ENCODE measurements at places on chromosomes 12 and 14.

DNA sequence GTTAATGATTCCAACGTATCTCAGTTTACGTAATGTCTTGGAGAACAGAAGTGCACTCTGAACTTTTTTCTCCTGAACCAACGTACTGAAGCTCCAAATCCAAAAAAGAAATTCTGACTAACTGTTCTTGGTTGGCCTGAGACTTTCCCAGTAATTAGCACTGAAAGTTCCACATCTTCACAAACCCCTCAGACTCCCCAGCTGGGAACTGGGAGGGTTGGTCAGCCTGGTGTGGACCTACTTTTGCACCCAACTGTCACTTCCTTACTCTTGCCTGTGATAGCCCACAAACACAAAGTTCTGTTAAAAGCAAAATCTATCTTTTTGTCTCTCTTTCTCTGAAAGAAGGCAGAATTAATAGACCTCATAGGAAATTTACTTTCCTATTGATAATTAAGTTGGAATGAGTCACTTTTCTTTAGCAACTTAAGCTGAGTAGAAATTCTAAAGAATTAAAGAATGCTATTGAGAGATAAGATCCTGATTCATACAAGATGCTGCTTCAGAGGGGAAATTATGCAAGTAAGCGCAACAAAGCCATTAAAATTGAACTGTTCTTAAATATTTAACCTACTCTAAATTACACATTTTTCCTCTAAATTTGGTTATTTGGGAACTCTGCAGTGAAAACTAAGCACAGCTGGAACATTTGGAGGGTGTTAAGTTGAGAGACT lies 155.0 kb downstream of the EPS8 start:
- DNase-seq: no peak

- no peak for DNase-seq
These were observed 22.8 kb upstream of the RPLP0 start for GRCh38 chr12:120223458-120224303.

GRCh38 chr12:45354399-45354798 lies 138.5 kb downstream of the ANO6 start:
- DNase-seq: no peak

GRCh38 chr12:4471256-4471655 lies 25.6 kb upstream of the FGF6 start:
- DNase-seq: no peak

GRCh38 chr14:77976591-77976990 lies 176.7 kb downstream of the ADCK1 start:
- DNase-seq: no peak

GRCh38 chr12:56151672-56152131 lies 685 bp upstream of the MYL6B start:
- DNase-seq: no peak

- DNase-seq: no peak
These were observed 25.9 kb upstream of the KCNA5 start for GRCh38 chr12:5017638-5018348.

DNA sequence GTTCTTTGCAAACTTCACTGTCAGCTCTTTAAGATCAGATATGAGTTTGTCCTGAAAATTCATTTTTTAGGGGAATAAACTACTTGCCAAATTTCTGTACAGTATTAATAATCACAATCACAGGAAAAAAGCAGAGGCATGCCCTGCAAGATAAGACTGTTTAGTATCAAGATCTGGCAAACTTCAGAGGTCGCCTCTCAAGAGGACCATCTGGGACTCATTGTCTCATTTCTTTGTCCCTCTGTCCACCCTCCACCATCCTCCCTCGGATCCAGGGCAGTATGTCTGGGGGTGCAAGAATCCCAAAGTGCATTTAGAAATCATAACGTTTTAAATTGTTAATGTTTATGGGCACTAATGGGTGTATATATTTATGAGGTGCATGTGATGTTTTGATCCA lies 232.4 kb upstream of the FKBP4 start:
- no peak for DNase-seq

- no peak for DNase-seq
These were observed 294.5 kb downstream of the KSR2 start for GRCh38 chr12:117674313-117674712.

DNA sequence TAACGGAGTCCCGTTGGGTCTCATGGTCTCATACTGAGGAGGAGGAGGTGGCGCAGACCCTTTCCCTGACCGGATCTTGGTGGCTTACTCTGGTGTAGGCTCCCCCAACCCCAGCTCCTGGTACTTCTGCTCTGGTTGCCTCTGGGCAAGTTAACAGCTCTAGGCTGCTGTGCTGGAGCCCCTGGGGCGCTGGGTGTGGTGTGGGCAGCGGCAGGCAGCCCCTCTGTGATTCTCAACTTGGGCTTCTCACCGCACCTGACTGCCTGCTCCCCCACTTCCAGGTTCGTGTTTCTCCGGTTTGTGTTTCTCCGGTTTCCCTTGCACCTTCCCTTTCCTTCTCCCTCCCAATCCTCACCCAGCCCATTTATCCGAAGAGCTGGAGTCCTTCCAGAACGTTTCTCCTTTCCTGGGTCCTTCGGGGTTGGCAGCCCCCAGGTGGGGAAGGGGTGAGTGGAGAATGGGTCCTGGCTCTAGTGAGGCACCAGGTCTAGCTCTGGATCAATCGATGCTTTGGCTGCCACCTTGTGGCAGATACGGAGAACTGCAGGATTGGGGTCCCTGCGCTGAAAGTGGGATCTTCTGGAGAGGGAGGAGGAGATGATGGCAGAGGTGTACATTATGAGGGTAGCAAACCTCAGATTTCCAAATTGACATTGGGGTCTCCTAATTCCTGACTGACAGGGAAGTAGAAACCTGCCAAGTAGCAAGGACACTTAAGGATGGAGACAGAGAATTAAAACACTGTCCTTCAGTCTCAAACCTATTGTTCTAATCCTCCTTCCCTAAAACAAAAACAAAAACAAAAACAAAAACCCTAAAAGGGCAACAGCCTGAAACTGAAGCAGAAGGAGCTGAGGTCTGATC lies 8.3 kb downstream of the CISTR start:
- DNase-seq: no peak

- no peak for DNase-seq
These were observed 63.2 kb downstream of the FBXO33 start for GRCh38 chr14:39369029-39369428.

GRCh38 chr12:11745113-11745512 lies 95.6 kb downstream of the ETV6 start:
- DNase-seq: no peak

DNA sequence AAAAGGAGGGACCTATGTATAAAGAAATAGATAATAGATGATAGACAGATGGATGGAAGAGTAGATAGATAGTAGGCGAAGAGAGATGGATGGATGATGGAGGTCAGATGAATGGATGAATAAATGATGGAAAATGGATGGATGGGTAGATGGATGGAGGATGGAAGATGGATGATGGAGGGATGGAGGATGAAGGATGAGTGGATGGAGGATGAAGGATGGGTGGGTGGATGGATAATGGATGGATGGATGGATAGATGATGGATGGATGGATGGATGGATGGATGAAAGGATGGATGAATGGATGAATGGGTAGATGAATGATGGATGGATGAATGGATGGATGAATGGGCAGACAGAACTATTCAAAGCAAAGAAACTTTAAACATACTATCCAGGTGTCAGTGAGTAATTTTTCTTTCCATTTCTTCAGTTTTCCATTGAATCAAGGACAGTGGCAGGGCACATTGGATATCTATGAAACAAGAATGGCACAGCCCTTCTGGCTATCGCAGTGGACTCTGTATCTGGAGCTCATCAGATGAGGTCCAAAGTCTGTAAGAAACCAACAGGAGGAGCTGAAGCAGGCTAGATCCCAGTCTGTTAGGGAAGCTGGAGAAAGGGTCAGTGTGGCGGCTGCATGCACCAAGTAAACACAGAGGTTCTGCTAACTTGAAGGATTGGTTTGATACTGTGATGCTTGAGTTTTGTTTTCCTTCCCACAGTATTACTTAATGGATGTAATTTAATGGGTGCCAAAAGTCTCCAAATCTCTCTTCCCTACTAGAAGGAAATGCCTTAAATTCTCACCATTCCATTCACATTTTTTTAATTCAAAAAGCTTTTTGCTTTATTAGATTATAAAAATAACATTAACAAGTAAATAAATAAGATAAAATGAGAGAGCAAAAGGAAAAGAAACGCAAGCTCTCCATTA lies 18.1 kb upstream of the MED13L start:
- no peak for DNase-seq

DNA sequence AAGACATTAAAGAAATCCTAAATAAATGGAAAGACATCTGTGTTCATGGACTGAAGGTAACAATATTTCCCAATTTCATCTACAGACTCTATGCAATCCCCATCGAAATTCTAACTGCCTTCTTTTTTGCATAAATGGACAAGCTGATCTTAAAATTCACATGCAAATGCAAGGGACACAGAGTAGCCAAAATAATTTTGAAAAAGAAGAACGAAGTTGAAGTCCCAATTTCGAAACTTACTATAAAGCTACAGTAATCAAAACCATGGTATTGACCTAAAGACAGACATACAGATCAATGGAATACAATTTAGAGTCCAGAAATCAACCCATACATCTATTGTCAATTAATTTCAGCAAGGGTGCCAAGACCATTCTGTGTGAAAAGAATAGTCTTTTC lies 16.4 kb upstream of the CD27 start:
- no peak for DNase-seq

DNA sequence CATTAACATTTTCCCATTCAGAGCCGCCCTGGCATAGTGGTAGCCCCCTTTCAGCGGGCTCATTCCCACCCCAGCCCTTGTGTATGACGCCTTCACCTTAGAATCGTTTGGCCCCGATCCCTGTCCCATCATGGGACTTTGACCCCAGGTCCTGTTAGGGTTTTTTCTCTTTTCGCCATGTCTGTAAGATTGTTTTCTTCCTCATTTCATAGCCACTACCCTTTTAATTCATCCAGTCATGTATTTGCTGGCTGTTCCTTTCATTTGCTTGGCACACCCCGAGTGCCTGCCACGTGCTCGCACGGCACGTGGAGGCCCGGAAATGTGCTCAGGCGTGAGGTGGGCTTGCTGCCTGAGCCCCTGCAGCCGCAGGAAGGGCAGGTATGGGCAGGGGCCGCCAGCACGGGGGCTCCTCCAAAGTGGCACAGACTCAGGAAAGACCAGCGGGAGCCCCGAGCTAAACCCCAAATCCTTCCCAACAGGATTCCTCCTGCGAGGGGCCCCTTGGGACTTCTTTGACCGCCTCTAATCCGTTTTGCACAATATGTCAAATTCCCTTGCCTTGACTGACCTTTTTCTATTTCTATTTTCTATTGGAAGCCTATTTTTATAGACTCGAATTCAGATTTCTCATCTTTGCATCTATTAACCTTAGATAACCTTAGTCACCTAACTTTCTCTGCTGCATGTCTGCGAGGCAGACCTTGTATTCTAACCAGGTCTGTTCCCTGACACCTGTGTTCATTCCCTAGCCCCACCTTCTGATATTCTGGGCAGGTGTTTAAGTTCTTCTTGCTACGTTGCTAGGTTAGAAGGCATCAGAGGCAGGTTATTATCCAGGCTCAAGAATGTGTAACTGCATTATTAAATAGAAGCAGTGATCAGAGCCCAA lies 114.8 kb downstream of the EML1 start:
- DNase-seq: no peak

GRCh38 chr12:114588061-114588460 lies 95.9 kb downstream of the TBX3 start:
- DNase-seq: no peak

DNA sequence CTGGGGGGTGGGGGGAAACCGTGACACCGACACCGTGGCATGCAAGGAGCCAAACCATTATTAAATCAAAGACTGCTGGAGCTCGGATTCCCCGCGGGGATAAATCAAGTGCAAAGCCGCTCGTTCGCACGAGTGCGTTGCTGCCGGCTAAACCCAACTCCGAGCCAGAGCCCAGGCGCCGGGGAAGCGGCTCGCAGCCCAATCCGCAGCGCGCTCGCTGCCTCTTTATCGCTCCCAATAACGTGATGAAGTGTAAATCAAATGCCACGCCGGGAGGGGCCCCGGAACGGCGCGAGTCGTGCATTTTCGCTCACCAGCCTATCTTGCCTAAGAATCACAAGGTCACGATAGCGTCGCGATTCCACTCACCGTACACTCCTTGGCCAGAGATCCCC lies 1.3 kb downstream of the MDGA2 start:
- DNase-seq: no peak

GRCh38 chr12:63224396-63224795 lies 73.4 kb upstream of the AVPR1A start:
- no peak for DNase-seq

- peak; percentile 68 for DNase-seq
These were observed 64.5 kb upstream of the STK38L start for GRCh38 chr12:27179400-27180214.

DNA sequence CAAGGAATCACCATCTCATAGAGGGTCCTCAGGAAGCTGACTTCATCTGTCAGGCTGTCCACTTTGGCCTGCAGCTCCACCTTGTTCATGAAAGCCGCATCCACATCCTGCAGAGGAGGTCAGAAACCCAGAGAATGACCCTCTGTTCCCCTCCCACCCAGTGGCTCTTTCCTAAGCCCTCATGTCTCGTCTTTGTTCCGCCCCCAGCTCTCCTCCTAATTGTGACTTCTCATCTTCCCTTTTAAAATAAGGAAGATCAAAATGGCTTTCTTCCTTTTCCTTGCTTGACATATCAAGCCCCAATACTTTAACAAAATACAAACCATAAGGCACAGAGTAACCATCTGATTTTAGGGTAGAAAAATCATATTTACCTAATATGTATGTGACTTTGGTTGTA lies 4.4 kb downstream of the KRT76 start:
- DNase-seq: no peak

GRCh38 chr14:81018251-81018650 lies 62.8 kb downstream of the TSHR start:
- no peak for DNase-seq

GRCh38 chr14:21024585-21025370 lies at the start of gene NDRG2:
Gene NDRG2, minus strand, starts transcription at chr14:21025061. Its CDS starts 1,746 bp downstream, at chr14:21023315.
- no peak for DNase-seq

DNA sequence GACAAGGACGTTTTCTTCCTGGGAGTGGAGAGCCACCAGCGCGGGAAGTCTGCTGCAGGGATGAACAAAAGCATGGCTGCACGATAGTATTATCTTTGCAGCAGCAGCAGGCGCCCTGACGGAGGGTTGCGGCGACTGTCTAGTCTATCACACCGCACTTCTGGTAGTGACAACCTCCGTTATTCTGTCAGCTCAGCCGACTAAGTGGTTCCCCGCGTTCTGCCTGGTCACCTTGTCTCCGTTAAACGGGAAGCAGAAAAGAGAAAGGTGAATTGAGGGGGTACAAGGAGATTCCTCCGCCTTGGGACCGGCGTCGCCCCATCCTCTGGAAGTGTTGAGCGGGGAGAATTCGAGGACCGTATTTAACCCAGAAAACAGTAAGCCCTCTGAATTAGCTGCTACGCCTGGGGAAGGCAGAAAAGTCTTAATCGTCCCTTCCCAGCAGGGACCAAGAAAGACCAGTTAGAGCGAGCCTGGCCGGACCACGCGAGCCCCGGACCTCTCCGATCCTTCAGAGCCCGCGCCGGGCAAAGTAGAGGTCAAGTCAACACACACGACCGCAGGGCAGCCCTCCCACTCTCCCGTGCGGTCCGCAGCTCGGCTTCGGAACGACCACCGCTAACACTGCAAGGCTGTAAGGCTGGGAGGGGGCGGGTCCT lies 536 bp upstream of the DAAM1 start:
- DNase-seq: no peak

All from keratinocyte (primary cell).